ENCODE measurements at places on chromosomes 4 and X. TPM values are rescaled to one million over a fixed set of nuclear protein-coding genes. Genes with fewer than 3 reads are reported as not detected.

- DNase-seq: no peak
Observed at GRCh38 chr4:99536271-99536670, 25.4 kb downstream of the C4orf17 start.

DNA sequence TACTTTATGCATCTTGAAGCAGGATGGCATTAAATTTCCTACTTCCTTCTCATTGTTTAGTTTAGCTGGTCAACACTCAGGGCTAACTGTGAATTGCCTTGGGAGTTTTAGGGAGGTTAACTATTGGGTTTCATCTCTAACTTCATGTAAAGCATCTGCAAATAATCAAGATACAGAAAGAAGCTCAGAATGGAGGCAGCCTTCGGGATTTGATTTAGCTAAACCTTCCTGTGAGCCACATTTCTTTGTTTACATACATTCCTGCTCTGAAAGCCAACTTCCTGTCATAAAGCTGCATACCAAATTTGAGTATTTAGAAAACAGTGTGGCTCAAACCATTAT lies 131.7 kb upstream of the PCDH18 start:
- peak; percentile 57 for DNase-seq

GRCh38 chrX:64196606-64197005 lies 8.9 kb downstream of the AMER1 start:
- DNase-seq: no peak

DNA sequence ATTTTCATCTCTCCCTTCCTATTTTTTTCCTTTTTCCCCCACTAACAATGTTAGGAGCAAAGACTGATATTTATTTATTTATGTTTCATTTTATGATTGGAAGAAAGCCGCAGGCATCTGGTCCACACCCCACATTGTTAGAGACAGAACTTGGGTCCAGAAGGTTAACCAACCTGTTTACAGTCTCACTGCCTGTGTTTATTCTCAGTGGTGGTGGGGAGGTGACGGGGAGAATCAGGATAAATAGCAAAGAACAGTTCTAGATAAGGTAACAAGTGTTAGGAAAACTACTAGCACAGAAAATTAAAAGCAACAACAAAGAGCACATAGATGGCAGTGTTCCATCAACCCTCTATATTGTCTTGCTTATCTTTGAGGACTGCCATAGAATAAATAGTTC lies 301.7 kb upstream of the DIPK2B start:
- no peak for DNase-seq

DNA sequence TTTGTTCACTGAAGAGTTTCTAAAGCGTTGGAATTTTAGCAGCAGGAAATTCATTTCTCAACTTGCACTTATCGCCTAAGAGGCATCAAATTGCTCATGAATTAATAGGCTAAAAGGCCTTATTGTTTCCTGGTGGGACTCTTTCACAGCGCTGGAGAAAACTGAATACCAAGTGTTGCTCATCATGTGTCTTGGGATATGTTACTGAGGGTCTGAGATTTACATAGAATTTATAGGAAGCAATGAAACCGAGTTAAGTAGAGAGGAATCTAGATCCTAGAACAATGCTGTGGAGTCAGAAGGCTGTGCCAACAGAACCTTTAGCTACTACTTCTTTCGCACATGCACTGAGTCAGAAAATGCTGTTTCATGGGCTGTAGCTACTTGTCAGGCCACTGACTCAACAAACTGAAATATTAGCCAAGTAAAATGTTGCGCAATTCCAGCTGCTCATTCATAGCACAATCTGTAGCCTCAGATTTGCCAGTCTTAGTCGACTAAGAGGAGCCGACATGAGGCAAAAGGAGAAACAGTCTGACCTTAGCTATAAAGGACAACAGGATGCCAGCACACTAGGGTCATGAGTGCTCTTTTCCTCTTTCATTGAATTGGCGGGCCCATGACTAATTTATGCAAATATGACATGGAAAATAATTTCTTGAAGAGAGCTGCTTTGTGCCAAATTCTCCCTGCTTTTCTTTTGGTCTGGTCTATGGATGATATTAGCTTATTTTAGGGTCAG lies 35.9 kb upstream of the CXCL8 start:
- no peak for DNase-seq

DNA sequence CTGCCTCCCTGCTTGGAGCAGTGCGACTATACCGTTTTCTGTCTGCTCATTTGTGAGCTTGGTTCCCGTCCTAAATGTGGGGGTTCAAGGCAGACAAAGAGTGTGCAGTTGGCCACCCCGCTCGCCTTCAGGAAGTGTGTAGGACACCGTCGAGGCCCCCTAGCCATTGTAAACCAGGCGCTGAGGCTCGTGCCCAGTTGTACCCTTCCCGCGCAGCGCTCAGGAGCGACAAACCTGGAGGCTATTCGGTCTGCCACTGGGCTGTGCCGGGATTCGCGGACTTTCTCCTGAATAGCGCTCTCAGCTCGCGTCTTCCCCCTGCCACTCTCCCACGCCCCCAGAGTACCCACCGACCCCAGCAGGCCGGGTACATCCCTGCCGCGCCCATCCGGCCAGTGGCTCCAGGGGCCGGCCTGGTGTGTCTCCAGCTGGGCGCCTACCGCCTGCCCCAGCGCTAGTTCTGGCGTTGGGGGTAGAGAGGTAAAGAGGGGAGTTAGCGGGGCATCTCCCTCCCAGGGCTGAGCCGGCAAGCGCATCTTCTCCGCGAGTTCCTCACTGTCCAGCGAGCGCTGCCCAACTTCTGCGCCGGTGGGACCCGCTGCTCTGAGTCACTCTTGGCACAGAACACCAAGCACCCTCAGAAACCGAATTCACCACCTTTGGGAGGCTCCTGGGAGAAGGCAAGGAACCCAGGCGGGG lies 880 bp upstream of the LONRF3 start:
- no peak for DNase-seq

DNA sequence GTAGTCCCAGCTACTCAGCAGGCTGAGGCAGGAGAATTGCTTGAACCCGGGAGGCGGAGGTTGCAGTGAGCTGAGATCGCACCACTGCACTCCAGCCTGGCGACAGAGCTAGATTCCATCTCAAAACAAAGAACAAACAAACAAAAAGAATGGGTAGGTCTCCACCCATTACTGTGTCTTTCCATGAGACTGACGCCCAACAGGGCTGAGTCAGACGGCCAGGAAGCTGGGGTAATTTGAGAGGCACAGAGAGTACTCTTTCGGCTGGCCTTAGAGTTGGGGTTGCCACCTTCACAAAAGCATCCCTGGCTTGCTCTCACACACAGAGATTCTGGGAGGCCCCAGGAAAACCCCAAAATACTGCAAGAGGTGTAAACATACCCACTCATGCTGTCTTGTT lies 72.0 kb upstream of the DHRSX start:
- DNase-seq: no peak

DNA sequence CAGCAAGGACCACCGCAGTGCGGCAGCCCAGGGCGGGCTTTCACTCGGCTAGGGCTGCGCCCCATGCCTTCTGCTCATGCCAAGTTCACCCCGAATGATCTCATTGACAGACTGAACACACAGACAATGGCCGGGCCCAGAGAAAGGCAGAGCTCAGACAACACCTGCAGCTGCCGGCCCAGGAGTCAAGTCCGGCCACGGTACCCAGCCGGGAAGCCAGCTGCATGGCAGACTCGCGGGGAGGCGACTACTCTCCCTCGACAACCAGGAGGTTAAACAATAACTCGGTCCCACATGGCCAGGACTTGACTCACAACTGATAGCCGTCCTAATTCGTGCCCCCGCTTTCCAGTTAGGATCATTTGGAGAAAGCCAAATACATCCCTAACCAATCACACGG lies 50.4 kb downstream of the ABLIM2 start:
- no peak for DNase-seq

- no peak for DNase-seq
Observed at GRCh38 chr4:147837435-147837834, 105.5 kb downstream of the ARHGAP10 start.

GRCh38 chr4:40577588-40578253 lies 51.9 kb downstream of the RBM47 start:
- no peak for DNase-seq

DNA sequence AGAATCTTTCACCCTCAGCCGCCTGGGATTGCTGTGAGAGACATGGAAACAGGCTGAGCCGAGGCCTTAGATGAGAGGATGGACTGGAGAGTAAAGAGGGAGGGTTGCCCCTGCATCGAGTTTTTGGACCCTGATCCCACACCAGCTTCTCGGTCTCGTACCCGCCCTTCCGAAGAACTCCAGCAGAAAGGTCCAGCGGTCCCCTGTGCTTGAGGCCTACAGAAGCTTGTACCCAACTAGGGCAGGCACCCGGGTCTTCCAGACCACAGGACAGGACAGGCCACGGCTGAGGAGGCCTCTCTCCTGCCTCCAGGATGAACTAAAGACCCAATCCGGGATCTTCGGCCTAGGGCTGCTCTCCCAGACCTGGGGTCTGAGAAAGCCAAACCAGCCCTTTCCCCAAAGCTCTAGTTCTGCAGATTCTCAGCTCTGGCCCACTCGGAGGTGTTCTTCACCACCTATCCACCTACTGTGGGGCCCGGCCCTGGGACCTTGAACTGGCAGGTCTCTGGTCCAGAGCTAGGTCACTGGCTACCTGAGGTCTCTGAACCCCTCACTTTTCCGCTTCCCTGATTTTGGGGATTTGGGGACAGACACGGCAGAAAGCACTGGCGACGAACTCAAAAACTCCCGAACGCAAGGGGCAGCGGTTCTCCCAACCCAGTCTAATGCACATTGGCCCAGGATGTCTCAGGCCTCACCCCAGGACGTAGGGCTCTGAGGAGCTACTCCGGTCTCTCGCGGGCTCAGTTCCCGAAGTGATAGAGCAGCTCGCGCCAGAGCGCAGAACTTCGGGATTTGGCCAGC lies 1.1 kb downstream of the NKX3-2 start:
- no peak for DNase-seq

DNA sequence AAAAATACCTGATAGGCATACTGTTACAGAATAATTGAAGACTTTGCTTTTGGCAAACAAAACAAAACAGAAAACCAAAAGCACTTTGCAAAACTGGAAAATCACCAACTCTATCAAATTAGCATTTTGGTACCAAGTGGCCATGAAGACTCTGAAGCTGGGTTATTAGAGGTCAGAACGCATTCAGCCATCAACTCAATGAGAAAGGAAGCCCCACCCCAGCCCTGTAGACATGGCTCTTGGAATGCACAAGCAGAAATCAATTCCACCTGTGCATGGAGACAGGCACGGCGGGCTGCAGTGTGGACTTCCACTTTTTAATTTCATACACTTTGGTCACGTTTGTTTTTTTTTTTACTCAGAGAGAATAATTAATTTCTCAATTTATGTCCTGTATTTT lies 93.6 kb upstream of the DHX15 start:
- DNase-seq: no peak

DNA sequence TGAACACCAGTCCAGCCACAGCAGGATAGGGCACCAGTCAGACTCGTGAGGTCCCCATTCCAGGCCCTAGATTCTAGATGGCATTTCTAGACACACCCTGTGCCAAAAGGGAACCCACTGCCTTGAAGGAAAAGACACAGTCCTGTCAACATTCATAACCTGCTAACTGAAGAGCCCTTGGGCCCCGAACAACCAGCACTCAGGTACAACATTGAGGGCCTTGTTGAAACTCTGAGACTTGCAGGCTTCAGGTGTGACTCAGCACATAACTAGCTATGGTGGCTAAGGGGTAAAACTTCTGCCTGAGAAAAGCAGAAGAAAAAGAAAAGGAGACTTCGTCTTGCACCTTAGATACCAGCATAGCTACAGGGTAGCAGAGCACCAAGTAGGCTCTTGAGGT lies 252.9 kb upstream of the GRID2 start:
- DNase-seq: no peak

DNA sequence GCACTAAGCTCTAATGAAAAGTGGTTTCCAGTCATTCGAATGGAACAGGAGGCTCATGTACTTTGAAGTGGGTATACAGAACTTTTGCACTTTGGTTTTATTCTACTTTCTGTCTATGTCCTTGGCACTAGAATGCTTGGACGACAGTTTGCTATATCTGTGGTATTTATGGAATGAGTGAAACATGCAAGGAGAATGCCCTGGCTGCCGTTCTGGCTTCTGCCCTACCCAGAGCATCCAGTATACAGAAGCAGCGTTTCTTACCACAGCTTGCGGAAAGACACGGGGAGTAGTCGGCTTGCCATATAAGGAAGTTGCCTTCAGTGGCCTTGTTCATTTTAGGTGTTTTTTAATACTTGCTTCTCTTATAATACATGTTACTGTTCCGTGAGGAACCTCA lies 98.0 kb downstream of the TBL1X start:
- DNase-seq: no peak

DNA sequence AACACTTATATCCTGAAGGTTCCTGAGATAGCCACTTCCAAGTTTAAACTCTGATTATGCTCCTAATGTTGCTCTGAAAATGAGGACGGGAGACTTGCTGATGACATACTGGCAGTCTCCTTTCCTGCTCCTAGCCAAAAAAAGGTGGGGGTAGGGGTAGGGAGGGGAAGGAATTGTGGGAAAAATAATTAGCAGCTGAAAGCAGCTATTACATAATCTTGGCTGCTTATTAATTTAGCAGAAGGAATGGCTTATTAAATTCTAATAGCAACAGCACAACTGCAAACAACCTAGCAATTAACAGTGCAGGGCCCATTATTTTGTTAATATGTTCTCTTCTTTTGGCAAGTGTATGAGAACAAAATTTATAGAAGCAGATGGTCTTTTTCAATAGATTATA lies 2.0 kb upstream of the AP1S2 start:
- DNase-seq: no peak

- no peak for DNase-seq
Observed at GRCh38 chr4:3862640-3863420, 96.6 kb downstream of the ADRA2C start.

DNA sequence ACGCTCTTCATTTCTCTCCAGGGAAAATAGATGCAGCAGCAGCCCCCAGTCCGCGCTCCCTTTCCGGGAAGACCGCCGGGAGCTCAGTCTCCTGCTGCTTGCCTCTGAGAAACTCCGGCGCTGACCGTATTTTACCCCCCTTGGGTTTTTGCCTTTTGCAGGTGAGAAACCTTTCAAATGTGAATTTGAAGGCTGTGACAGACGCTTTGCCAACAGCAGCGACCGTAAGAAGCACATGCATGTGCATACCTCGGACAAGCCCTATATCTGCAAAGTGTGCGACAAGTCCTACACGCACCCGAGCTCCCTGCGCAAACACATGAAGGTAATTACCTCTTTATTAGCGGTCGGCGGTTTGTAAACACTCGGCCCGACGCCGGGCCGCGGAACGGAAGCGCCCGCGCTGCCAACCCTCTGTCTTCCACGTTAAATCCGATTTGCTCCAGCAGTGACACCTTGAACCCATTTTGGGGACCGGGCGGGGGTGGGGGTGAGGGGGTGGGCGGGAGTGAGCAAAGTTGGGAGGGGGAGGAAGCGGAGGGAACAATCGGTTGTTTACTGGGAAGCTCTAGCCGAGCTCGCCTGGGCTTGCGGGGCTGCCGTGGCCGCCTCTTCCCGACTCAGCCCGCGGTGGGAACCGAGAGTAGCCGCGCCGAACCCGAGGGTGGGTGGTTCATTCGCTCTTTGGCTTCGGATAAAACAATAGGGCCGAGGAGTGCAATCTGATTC lies 3.0 kb downstream of the ZIC3 start:
- no peak for DNase-seq

- DNase-seq: no peak
Observed at GRCh38 chr4:1492651-1493539, 86.7 kb upstream of the NKX1-1 start.

The TRMT10A gene
- 15.3 TPM for polyA plus RNA-seq

The AFM gene
- polyA plus RNA-seq: 0.57 TPM

The AADAT gene
- polyA plus RNA-seq: 31.3 TPM

The MRFAP1 gene
- polyA plus RNA-seq: 452 TPM

The MAGEA9B gene
- not detected for polyA plus RNA-seq

The ATP8A1 gene
- polyA plus RNA-seq: 27.8 TPM

The ADH1A gene
- polyA plus RNA-seq: 4.4 TPM

The G3BP2 gene
- 144 TPM for polyA plus RNA-seq

The ANXA10 gene
- 0.11 TPM for polyA plus RNA-seq

The TMSB15C gene
- polyA plus RNA-seq: 14.7 TPM

The RBM46 gene
- polyA plus RNA-seq: 0.13 TPM

The MAD2L1 gene
- polyA plus RNA-seq: 57.2 TPM

All from left renal pelvis (tissue), 4 donors.